ENCODE measurements at places on chromosomes 1 and 21. TPM values are rescaled to one million over a fixed set of nuclear protein-coding genes. Genes with fewer than 3 reads are reported as not detected.

S100A12 gene
- 4.0 TPM for total RNA-seq

PDC gene
- not detected for total RNA-seq

TIMM17A gene
- 83.6 TPM for total RNA-seq

MANEAL gene
- 1.2 TPM for total RNA-seq

ASCL5 gene
- not detected for total RNA-seq

TNFRSF4 gene
- 1.4 TPM for total RNA-seq
